ENCODE measurements at places on chromosomes 11 and 22. TPM values are rescaled to one million over a fixed set of nuclear protein-coding genes. Genes with fewer than 3 reads are reported as not detected.

TMEM45B gene
- total RNA-seq, result not detected

OR4D5 gene
- total RNA-seq, result not detected

BIK gene
- total RNA-seq, result 0.61 TPM

VPREB1 gene
- total RNA-seq, result not detected

PSMD13 gene
- total RNA-seq, result 136 TPM

CDC42EP1 gene
- total RNA-seq, result 22.6 TPM

GRAMD4 gene
- 32.3 TPM for total RNA-seq

HBB gene
- total RNA-seq, result not detected

DNA sequence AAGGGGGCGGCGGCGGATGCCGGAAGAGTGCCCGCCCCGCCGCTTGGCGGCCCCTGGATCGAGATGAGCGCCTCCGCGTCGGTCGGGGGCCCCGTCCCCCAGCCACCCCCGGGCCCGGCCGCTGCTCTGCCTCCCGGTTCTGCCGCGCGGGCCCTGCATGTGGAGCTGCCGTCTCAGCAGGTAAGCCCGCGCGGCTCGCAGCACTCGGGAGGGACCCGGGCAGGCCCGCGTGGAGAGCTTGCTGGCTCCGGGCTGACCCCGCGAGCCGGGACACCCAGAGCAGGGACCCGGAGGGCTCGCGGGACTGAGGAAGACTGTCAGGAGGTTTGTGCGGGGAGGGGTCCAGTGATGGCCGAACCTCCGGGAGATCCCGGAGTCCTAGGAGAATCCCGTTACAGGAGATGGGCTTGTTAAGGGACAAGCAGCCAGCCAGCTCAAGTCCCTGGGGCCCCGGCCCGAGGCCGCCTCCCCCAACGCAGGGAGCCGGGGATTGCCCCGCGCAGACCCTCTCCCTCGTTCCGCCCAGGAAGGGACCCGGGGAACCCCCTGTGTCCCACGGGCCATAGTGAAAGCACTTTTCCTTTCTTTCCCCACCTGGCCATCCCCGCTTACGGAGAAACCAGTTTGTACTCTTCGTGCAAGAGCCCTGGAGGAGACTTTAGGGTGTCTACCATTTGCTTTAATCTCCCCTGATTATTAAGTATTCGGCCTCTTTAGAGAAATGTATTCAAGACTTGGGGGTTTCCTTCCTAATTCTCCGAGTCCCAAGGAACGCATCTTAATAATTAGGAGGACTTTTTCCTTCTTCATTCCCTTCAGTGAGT, 547 bp downstream of the UVRAG start:
- peak; percentile 31 for DNase-seq

- DNase-seq, result no peak
These were observed 15.7 kb upstream of the PARVA start for GRCh38 chr11:12361682-12362081.

- no peak for DNase-seq
These were observed 77.8 kb downstream of the DGCR2 start for GRCh38 chr22:19044381-19044780.

- no peak for DNase-seq
These were observed 40.6 kb downstream of the MN1 start for GRCh38 chr22:27761000-27761399.

- no peak for DNase-seq
These were observed 38.7 kb upstream of the FAR1 start for GRCh38 chr11:13629779-13630178.

GRCh38 chr11:134730101-134730500, 318.1 kb upstream of the B3GAT1 start:
- no peak for DNase-seq

DNA sequence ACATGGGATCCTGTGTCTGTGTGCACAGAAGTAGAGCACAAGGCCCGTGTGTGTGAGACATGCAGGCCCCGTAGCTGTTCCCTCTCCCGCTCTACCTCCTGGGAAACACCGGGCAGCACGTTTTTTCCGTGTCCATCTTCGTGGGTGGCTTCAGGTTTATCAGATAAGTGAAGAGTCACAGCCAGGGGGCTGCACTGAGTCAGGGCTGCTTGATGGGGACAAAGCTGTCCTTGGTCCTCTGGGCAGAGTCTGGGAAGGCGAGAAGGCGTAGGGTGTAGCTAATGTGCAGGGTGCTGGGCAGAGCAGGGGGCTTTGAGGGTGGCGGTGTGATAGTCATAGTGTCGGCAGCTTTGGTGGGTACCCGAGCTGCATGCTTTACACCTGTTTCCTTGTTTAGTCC, 23.7 kb downstream of the INCENP start:
- DNase-seq, result no peak

DNA sequence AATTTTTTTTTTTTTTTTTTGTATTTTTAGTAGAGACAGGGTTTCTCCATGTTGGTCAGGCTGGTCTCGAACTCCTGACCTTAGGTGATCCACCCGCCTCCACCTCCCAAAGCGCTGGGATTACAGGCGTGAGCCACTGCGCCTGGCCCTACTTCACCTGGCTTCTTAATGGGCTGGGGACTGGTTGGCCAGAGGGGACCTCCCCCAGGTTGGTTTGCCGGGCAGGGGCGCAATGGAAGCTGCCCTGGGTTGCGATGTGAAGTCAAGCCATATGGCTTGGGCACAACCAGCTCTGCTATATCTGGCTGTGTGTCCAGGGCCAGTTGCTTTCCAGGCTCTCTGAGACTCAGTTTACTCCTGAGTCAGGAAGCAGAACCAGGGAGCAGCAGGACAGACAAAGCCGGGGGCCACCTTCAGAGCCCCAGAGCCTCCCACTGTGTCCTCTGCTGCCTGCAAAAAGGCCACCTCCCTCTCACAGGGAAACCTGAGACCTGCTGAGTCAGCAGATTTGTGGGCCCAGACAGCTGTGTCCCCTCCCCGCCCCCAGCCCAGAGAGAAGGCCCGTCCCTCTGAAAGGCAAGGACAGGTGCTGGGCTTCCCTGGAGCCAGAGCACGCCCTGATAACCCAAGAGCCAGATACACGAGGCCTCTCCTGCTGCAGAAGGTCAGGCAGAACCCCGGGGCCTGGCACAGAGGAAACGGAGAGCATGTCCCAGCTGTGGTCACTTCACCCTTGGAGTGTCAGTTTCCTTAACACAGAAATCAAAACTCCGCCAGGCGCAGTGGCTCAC, 29.2 kb upstream of the DAGLA start:
- no peak for DNase-seq

GRCh38 chr11:69158301-69159149, 2.8 kb downstream of the SMIM38 start:
- no peak for DNase-seq

DNA sequence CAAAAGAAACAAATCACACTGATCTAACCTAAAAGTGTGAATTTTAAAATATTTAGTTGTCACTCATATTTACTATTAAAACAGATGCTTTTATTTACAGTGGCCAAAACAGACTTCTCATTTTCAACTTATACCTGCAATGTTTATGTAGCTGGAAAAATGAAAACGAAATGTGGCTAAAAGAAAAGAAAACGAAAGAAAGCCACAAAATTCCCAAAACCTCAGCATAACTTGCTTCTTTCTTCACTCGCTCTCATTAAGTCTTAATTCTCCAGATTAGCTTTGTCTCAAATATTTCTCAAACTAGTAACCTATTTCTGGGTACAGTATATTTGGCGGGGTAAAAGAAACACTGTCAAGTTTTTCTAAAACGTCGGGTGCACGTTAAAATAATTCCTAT, 693 bp downstream of the CSTF3 start:
- DNase-seq, result no peak

- DNase-seq, result no peak
These were observed 346.6 kb downstream of the AASDHPPT start for GRCh38 chr11:106424111-106424510.

DNA sequence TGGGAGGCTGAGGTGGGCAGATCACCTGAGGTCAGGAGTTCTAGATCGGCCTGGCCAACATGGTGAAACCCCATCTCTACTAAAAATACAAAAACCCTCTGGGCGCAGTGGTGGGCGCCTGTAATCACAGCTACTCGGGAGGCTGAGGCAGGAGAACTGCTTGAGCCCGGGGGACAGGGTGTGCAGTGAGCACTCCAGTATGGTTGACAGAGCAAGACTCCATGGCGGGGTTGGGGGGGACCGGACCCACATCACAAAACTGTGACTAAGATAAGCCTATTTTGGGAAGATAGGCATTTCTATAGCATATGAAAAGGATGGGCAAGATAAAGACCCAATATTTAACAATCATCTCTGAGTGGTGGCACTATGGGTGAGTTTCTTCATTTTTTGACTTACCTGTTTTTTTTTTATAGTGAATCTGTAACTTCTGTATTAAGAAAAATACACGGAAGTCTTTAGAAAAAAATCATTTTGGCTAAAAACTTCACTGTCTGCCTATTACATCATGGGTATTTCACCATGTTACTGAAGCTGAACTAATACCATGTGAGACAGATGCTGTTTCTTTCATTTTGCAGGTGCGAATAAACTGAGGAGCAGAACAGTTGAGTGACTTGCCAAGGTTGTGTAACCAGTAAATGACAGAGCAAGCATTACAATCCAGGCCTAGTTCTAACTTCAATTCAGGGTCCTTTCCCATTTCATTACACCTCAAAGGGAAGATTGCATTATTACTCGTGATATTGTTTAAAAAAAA, 2.5 kb downstream of the CELF1 start:
- no peak for DNase-seq

DNA sequence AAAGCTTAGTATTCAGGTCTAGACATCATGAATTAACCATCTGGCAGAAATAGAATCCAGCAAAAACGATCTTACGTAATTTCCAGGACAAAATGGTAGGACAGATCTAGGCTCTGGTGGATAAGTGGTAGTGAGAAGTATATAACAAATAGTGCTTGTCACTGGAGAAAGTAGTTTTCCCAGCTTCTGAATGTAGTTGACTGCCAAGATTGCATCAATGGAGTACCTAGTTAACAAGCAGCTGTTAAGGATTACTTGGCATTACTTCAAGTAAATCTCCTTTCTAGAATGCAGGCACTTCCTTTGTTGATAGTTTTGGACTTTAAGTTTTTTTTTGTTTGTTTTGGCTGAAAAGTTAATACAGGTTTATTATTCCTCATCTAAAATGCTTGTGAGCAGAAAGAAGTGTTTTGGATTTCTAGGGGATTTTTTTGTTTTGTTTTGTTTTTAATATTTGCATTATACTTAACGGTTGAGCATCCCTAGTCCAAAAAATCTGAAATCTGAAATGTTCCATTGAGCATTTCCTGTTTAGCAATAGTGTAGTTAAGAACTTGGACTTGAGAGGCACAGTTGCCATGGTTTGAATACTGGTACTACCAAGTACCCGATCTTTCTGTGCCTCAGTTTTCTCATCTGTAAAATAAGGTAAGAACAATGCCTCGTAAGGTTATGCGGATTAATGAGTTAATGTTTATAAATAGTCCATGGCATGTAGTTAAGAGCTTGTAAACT, 20.3 kb downstream of the FAM118B start:
- no peak for DNase-seq

DNA sequence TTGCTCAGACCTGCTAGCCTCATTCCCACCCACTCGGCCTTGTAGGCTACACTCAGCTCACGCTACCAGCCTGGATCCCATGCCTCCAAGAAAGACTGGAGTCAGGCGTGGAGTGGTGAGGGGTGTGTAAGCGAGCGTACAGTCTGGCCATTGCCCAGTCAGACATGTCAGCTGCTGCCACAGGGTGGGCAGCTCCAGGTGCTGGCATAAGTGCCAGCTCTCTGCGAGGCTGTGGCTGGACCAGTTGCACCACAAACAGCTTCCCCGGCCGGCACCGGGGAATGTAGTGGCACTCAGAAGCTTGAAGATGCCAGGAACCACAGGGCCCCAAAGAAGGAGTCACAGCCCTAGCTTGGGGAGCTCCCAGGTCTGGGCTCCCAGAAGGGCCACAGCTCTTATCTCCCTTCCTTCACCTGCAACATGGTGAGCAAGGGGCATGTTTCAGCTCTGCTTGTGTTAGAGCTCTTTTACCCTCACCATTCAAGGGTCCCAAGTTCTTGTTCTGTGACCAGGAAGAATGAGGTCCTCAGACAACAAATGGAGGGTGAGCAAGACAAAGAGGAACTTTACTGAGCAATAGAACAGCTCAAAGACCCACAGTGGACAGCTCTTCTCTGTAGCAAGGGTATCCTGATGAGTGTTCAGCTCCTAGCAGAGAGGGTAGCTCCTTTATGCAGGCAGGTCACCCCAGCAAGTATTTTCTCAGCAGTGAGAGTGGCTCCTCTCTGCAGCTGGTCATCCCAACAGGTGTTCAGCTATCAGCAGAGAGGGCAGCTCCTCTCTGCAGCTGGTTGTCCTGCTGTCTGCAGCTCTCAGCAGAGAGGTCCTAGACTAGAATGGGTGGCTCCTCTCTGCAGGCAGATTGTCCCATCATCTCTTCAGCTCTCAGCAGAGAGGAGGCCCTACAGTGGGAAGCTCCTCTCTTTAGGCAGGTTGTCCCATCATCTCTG, 6.0 kb downstream of the SBF2 start:
- no peak for DNase-seq

GRCh38 chr11:9962722-9963121, 298.8 kb downstream of the SWAP70 start:
- no peak for DNase-seq

- DNase-seq, result no peak
These were observed 286.1 kb upstream of the CNTN5 start for GRCh38 chr11:98734686-98735085.

DNA sequence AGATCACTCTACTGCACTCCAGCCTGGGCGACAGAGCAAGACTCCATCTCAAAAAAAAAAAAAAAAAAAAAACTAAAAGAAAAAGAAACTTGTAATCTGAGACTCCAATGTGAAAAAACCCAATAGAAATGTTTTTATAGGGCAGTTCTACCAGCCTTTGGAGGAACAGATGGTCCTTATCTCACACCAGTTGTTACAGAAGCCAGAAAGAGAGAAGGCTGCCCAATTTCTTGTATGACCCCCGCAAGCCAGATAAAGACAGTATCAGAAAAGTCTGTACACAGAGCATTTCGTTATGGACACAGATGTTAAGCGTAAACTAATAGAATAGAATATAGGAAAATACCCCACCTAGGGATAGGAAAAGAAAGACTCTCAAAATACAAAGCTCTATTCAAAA, 11.3 kb upstream of the TSGA10IP start:
- no peak for DNase-seq

DNA sequence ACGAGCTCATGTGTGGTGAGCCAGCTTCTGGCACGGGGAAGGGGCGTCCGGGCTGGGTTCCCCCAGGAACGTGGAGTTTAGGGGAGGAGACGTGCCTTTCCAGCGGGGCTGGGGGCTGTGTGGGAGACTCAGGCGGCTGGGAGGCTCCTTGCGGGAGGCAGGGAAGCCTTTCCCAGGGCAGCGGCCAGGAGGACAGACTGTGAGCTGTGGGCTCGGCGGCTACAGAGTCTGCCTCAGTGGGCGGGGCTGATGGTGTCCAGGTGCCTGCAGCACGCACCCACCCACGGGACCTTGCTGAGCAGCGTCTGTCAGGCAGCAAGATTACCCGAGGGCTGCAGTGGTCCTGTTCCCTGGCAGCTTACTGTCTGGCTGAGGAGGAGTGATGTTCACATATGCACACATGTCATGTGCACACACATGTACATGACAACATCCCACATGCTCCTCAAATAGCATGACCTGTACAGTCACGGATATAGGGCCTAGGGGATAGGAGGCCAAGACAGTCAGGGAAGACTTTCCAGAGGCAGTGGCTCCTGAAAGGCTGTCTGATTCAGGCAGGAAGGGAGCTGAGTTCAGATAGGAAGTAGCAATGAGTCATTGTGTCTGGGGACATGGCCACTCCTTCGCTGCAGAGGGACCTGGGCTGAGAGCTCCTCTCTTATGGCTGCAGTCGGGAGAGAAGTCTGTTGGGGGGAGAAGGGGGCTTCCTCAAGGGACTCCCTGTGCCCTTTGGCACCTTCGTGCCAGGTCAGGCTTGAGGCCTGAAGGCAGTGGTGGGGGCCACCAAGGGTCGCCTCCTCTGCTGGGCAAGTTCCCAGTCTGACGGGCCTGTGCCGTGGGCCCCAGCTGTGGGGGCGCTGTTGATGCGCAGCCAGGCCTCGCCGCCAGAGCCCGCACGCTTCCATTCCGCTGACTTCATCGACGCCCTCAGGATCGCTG, 23.3 kb upstream of the PPP6R3 start:
- no peak for DNase-seq

Measured in neural crest cell (in vitro differentiated cells).